ENCODE measurements at places on chromosomes 16 and 17. TPM values are rescaled to one million over a fixed set of nuclear protein-coding genes. Genes with fewer than 3 reads are reported as not detected.

TMEM98 gene
- 217 TPM for polyA plus RNA-seq

FBXW10 gene
- not detected for polyA plus RNA-seq

ZDHHC1 gene
- 19.1 TPM for polyA plus RNA-seq

EMP2 gene
- polyA plus RNA-seq, result 146 TPM

CIITA gene
- 1.1 TPM for polyA plus RNA-seq

ARL4D gene
- 39.0 TPM for polyA plus RNA-seq

KCNG4 gene
- polyA plus RNA-seq, result not detected

- no peaks in the 10 kb centered on the region for H3K36me3 ChIP-seq
- DNase-seq, result no peak
- no peaks in the 10 kb centered on the region for H3K4me1 ChIP-seq
- H3K27ac ChIP-seq, result no peak overlapping the region
Observed at GRCh38 chr16:57646388-57647039, 18.1 kb downstream of the ADGRG1 start.

GRCh38 chr17:27542841-27543463 lies 86.7 kb downstream of the KSR1 start:
- no peak for DNase-seq
- no peak overlapping the region for H3K4me3 ChIP-seq
- no peak overlapping the region for H3K27ac ChIP-seq
- no peaks in the 10 kb centered on the region for H3K36me3 ChIP-seq

GRCh38 chr17:69796078-69796477 lies 278.9 kb upstream of the KCNJ16 start:
- H3K36me3 ChIP-seq, result no peaks in the 10 kb centered on the region
- H3K27me3 ChIP-seq, result no peaks in the 10 kb centered on the region
- H3K27ac ChIP-seq, result no peak overlapping the region

GRCh38 chr17:61427567-61427966 lies 24.7 kb upstream of the TBX4 start:
- H3K36me3 ChIP-seq, result no peaks in the 10 kb centered on the region
- no peak overlapping the region for H3K27ac ChIP-seq
- DNase-seq, result no peak
- H3K4me1 ChIP-seq, result no peaks in the 10 kb centered on the region
- peaks cover 23% of the 10 kb centered on the region for H3K27me3 ChIP-seq
- H3K4me3 ChIP-seq, result no peak overlapping the region

- peaks cover 35% of the 10 kb centered on the region for H3K36me3 ChIP-seq
- H3K27ac ChIP-seq, result peak overlapping the region; percentile 66
- DNase-seq, result peak; percentile 71
- peaks cover 26% of the 10 kb centered on the region for H3K4me1 ChIP-seq
Observed at GRCh38 chr17:7220593-7221277, 997 bp downstream of the ACADVL start.

DNA sequence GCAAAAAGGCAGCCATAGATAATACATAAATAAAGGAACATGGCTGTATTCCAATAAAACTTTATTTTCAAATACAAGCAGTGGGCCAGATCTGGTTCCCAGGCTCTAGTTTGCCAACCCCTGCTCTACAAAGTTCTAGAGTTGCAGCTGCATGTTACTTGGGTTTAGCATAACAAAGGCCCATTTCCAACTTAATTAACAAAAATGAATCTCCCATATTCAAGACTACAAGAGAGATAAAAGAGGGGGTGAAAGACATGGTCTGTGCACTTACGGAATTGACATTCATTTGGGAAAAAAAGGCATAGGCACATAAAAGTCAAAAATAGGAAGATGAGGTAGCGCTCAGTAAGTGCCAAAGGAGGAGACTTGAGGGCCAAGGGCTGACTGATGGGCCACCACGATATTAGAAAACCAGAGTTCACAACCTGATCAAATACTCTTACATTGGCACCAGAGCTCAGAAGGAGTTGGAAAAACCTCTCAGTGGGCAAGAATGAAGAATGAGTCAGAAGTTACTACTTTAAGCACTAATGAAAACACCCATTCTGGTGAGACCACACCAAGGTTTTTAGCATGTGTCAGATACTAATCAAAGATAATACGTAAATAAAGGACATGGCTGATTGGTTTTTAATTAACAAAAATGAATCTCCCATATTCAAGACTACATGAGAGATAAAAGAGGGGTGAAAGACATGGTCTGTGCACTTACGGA lies 164.0 kb downstream of the VPS53 start:
- H3K27me3 ChIP-seq, result no peaks in the 10 kb centered on the region
- H3K36me3 ChIP-seq, result peaks cover 10% of the 10 kb centered on the region
- no peak for DNase-seq

- peaks cover 21% of the 10 kb centered on the region for H3K4me1 ChIP-seq
- peak; percentile 62 for DNase-seq
Observed at GRCh38 chr16:14013571-14014283, 57.4 kb upstream of the MRTFB start.

Measured in cardiac muscle cell (in vitro differentiated cells and primary cell).